IMR-90 (cell line): ENCODE measurements at places on chromosomes 5 and 9. TPM values are rescaled to one million over a fixed set of nuclear protein-coding genes. Genes with fewer than 3 reads are reported as not detected.

DNA sequence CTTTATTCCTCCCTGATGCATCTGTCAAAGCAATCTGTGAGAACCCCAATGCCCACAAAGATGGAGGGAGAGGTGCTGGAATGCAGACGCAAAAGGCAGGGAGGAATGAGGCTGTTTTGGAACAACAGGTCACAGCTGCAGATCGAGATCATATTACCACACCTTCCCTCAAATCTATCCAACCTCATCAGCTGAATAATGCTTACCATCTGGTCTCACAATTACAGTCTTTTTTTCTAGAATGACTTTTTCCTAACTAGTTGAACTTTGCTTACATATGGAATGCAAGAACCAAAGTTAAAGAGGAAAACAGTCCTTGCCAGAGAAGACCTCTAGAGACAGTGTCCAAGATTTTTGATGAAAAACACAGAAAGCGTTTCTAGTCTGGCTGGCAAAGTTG is 158.1 kb downstream of the LPAR1 start:
- H3K27ac ChIP-seq, result peak overlapping the region; percentile 86; the same call in 1 of the 2 replicates
- H3K27me3 ChIP-seq, result no peaks in the 10 kb centered on the region
- no peak overlapping the region for H3K4me3 ChIP-seq
- peaks cover 7% of the 10 kb centered on the region for H3K36me3 ChIP-seq
- DNase-seq, result peak; percentile 91

GRCh38 chr5:112921833-112922817 is at the start of gene REEP5:
Gene REEP5, minus strand, starts transcription at chr5:112922227. Its CDS starts 37 bp downstream, at chr5:112922190.
- peaks cover 2% of the 10 kb centered on the region; the same call in 1 of the 2 replicates for H3K27me3 ChIP-seq
- DNase-seq, result peak; percentile 69
- peaks cover 12% of the 10 kb centered on the region for H3K36me3 ChIP-seq
- peak within 1 kb of the TSS; percentile 92 for H3K4me3 ChIP-seq
- peak within 1 kb of the TSS; percentile 97 for H3K27ac ChIP-seq

GRCh38 chr9:16217943-16218701 is 652.3 kb downstream of the BNC2 start:
- H3K27ac ChIP-seq, result no peak overlapping the region
- H3K36me3 ChIP-seq, result no peaks in the 10 kb centered on the region
- H3K4me3 ChIP-seq, result no peak overlapping the region

DNA sequence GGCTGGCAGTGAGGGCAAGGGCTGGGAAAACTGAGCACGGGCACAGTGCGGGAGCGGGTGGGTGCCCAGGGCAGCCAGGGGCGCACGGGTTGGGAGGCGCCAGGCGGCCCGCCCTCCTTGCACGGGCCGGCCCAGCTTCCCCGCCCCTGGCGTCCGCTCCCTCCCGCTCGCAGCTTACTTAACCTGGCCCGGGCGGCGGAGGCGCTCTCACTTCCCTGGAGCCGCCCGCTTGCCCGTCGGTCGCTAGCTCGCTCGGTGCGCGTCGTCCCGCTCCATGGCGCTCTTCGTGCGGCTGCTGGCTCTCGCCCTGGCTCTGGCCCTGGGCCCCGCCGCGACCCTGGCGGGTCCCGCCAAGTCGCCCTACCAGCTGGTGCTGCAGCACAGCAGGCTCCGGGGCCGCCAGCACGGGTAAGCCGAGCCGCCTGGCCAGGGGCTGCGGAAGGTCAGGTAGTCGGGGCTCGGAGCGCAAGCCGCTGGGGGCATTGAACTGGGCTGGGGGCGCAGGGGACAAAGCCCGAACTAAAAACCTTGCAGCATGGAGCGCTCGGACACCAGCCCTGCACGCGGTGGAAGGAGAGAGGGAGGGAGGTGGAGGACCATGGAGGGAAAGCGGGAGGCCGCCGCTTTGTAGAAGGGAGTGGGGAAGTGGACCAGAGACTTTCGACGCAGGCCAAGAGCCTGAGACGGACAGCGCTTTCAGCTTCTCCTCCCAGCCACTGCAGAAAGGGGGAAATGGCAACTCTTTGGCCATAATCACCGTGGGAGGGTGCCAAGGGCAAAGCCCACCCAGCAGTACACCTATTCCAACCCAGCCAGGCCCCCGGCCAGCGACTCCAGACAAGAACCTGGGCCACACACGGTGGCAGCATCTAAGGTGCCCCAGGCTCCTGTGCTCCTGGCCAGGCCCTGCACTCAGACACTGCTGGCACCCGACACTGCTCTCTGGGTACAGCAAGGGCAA is at the start of gene TGFBI:
TGFBI (plus strand) TSS at position 207 of the 961 bp plus-strand sequence; CDS start at position 275, 68 bp downstream.
- peak within 1 kb of the TSS; percentile 92 for H3K4me3 ChIP-seq
- peak; percentile 67 for DNase-seq
- peaks cover 39% of the 10 kb centered on the region for H3K36me3 ChIP-seq
- peak within 1 kb of the TSS; percentile 89 for H3K27ac ChIP-seq
- H3K4me1 ChIP-seq, result peaks cover 28% of the 10 kb centered on the region

GRCh38 chr5:159215886-159216285 is 6.5 kb upstream of the RNF145 start:
- H3K27me3 ChIP-seq, result no peaks in the 10 kb centered on the region
- no peak overlapping the region for H3K27ac ChIP-seq
- no peaks in the 10 kb centered on the region for H3K36me3 ChIP-seq
- no peak for DNase-seq
- no peak overlapping the region for H3K4me3 ChIP-seq
- H3K4me1 ChIP-seq, result peaks cover 2% of the 10 kb centered on the region; the same call in 1 of the 2 replicates

GRCh38 chr9:108149326-108149725 is 659.8 kb upstream of the KLF4 start:
- no peak overlapping the region for H3K4me3 ChIP-seq
- no peak overlapping the region for H3K27ac ChIP-seq
- no peak for DNase-seq
- H3K36me3 ChIP-seq, result no peaks in the 10 kb centered on the region
- H3K27me3 ChIP-seq, result no peaks in the 10 kb centered on the region

- no peak overlapping the region for H3K27ac ChIP-seq
- no peaks in the 10 kb centered on the region for H3K4me1 ChIP-seq
- no peak overlapping the region for H3K4me3 ChIP-seq
Measured at GRCh38 chr9:26129217-26129616, 451.0 kb upstream of the TUSC1 start.

DNA sequence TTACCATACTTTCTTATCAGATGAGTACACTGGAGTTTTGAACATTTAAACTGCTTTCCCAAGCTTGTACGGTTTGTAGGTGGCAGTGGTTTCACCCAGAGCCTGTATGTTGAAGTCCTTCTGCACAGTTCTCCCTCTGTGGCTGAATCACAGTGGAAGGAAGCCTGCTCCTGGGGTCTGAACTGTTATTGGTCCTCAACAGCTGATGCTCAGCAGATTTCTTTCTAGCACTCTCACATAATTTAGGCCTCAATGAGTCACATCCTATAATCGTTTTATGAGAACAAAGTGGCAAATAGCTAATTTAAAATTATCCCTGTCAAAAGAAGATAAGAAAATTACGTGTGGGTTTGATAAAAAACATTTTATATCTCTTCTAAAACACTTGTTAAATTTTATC is 229.7 kb downstream of the TLE4 start:
- H3K4me3 ChIP-seq, result no peak overlapping the region
- no peak for DNase-seq
- no peak overlapping the region for H3K27ac ChIP-seq
- H3K27me3 ChIP-seq, result no peaks in the 10 kb centered on the region

DNA sequence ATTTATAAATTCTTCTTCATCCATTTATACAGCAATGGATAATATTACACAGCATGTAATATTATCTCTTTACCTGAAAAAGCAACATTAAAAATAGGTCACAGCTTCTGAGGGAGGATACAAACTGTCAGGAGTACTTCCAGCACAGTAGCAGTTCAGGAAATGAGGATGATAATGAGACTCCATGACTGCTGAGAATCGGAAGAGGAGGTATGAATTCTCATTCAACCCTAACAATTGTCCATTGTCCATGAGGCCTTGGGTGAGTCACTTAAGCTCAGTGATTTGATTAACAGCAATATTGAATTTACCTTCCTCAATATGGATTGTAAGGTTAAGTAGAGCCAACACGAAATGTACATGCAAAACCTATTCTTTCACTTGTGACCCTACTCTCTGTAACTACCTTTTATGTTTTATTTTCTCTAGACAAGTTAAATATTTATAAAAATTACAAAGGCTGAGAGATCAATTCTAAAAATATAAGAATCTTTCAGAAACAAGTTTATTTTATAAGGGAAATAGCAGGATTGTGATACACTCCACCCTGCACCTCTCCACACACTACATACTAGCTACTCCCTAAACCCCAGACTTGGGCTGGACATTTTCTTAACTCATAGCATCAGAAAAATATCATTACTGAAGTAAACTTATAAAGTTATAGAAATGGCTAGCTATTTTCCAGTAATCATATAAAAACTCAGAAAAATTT is 159.1 kb upstream of the ACOT12 start:
- no peak overlapping the region for H3K4me3 ChIP-seq
- DNase-seq, result peak; percentile 4
- H3K27me3 ChIP-seq, result no peaks in the 10 kb centered on the region
- H3K36me3 ChIP-seq, result no peaks in the 10 kb centered on the region

DNA sequence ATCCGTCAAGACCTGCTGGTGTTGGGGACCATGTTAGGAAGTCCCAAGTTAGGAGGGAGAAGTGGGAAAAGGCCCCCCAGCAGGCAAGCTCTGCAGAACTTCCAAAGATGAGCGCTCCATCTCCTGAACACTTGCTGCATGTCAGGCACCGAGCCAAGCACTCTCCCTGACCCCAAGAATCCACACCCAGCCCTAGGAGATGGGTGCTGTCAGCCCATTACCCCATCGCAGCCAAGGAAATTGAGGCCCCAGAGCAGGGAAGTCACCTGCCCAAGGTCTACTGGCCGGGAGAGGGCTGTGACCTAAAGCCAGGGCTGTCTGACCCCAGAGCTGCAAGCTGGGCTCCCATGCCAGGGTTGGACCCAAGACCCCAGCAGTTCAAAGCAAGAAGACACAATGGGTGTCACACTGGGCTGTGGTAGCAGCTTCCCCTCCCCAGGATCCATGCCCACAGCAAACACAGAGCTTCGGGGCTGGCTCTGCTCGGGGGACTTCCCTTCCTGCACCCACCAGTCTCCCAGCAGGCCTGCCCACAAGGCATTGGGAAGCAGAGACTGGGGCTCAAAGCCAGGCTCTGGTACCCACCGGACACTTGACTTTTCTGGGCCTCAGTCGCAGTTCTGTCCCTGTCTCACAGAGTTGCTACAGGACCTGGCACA is 13.5 kb downstream of the EEIG1 start:
- H3K36me3 ChIP-seq, result no peaks in the 10 kb centered on the region
- peak overlapping the region; percentile 92; the same call in 1 of the 2 replicates for H3K27ac ChIP-seq
- H3K4me3 ChIP-seq, result no peak overlapping the region
- peaks cover 64% of the 10 kb centered on the region for H3K4me1 ChIP-seq
- DNase-seq, result no peak
- no peaks in the 10 kb centered on the region for H3K27me3 ChIP-seq

GRCh38 chr9:20496328-20496727 is 126.0 kb downstream of the MLLT3 start:
- no peak for DNase-seq
- no peaks in the 10 kb centered on the region for H3K27me3 ChIP-seq
- H3K36me3 ChIP-seq, result no peaks in the 10 kb centered on the region
- H3K4me3 ChIP-seq, result no peak overlapping the region
- H3K4me1 ChIP-seq, result no peaks in the 10 kb centered on the region
- no peak overlapping the region for H3K27ac ChIP-seq

GRCh38 chr5:178984145-178985072 is 10.7 kb downstream of the GRM6 start:
- no peaks in the 10 kb centered on the region for H3K27me3 ChIP-seq
- DNase-seq, result no peak
- H3K4me1 ChIP-seq, result no peaks in the 10 kb centered on the region

GRCh38 chr9:136857166-136857565 is 5.0 kb downstream of the MAMDC4 start:
- H3K4me1 ChIP-seq, result peaks cover 8% of the 10 kb centered on the region
- peaks cover 17% of the 10 kb centered on the region for H3K36me3 ChIP-seq
- H3K27me3 ChIP-seq, result no peaks in the 10 kb centered on the region
- H3K27ac ChIP-seq, result no peak overlapping the region
- no peak for DNase-seq

- no peak for DNase-seq
- H3K27me3 ChIP-seq, result no peaks in the 10 kb centered on the region
- H3K36me3 ChIP-seq, result peaks cover 8% of the 10 kb centered on the region
- H3K4me3 ChIP-seq, result peak overlapping the region; percentile 88
Measured at GRCh38 chr5:44809956-44810420, 1.2 kb downstream of the MRPS30 start.

DNA sequence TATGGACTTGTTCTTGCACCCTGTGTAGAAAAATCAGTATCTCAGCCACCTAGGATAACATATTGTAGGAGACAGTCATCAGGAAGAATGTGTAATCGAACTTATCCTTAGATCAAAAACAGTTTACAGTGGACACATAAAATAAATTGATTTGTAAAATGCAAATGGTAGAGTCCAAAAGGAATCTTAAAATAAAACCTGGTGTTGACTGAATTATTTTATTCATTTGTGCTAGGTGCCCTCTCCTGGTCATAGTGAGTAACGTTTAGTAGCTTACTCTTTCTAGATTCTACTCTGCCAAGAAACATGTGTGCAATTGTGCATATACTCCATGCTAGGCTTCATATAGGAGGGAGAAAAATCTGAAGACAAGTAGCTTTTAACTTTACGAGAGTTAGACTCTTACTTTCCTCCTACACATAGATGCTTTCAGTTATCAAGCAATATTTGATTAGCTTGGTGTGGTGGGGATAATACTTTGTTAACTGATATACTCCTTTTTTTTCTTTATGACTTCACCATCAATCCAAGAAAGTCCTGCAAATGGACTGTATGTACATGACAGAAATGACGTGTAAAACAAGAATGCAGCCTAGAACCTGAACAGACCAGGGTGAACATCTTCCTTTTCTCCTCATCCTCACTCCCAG is 23.7 kb upstream of the LOX start:
- DNase-seq, result peak; percentile 79
- H3K27me3 ChIP-seq, result no peaks in the 10 kb centered on the region
- no peak overlapping the region for H3K4me3 ChIP-seq
- peaks cover 5% of the 10 kb centered on the region for H3K4me1 ChIP-seq
- H3K27ac ChIP-seq, result no peak overlapping the region

- no peak for DNase-seq
- no peak overlapping the region for H3K4me3 ChIP-seq
- no peak overlapping the region for H3K27ac ChIP-seq
Measured at GRCh38 chr5:34021334-34021733, 13.5 kb upstream of the AMACR start.

GRCh38 chr5:102903074-102903871 is 148.2 kb downstream of the PAM start:
- no peaks in the 10 kb centered on the region for H3K27me3 ChIP-seq
- no peaks in the 10 kb centered on the region for H3K4me1 ChIP-seq
- H3K4me3 ChIP-seq, result no peak overlapping the region
- no peak overlapping the region for H3K27ac ChIP-seq
- peak; percentile 36 for DNase-seq
- peaks cover 4% of the 10 kb centered on the region; the same call in 1 of the 2 replicates for H3K36me3 ChIP-seq

- H3K4me3 ChIP-seq, result no peak overlapping the region
- no peaks in the 10 kb centered on the region for H3K36me3 ChIP-seq
- peaks cover 2% of the 10 kb centered on the region for H3K27me3 ChIP-seq
- peaks cover 9% of the 10 kb centered on the region for H3K4me1 ChIP-seq
- no peak for DNase-seq
Measured at GRCh38 chr5:10546186-10546585, 17.7 kb upstream of the ANKRD33B start.

- H3K27ac ChIP-seq, result no peak overlapping the region
- H3K4me3 ChIP-seq, result no peak overlapping the region
- H3K36me3 ChIP-seq, result no peaks in the 10 kb centered on the region
Measured at GRCh38 chr5:74126294-74126693, 500.3 kb downstream of the ARHGEF28 start.

Gene NEUROG1
- not detected in 2 replicates for total RNA-seq

Gene PTGS1
- total RNA-seq, result 21.1 and 24.7 TPM in 2 replicates

Gene CYSRT1
- total RNA-seq, result 0.18 TPM in 1 of 2 replicates, not detected in the other

Gene CDC25C
- 7.5 and 8.2 TPM in 2 replicates for total RNA-seq

Gene LCN15
- not detected in 2 replicates for total RNA-seq

Gene SH2D3C
- total RNA-seq, result under 0.01 and 0.28 TPM in 2 replicates

Gene PCDHGA10
- total RNA-seq, result 6.6 and 6.9 TPM in 2 replicates
